SK-N-MC (cell line): ENCODE measurements at places on chromosomes 6 and 20.

DNA sequence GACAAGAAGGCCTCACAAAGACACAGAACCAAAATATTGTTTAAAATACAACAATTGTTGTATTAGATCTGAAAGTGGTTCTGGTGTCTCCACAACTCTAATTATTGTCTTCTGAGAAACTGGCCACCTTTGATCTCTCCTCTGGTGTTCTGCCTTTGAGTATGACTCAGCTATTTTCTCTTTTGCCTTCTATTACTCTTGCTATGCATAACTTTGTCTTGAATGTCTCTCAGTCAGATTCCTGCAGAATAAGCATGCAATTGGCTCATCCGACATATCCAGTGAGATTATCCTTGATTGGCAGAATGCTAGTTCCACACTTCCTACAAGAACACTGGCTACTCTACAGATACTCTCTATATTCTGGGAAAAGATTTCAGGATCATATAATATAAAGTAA lies 14.3 kb upstream of the EPM2A start:
- DNase-seq = no peak

DNA sequence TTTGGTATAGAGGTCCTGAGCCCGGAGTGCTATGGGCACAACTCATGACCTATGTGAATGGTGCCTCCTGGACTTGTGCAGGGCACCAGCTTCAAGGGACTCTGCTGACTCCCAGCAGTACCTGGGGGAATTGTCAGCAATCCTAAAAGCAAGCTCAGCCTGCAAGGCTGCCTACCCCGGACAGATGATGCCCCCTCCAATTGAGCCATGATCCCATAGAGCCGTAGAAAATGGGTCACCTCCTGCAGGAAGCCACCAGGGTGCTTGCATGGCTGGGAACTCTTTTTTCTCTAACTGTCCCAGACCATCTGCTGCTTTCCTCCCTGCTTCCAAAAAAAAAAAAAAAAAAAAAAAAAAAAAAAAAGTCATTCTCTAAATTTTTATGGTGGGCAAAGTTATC lies 12.9 kb upstream of the PRND start:
- DNase-seq = no peak

- no peak for DNase-seq
These were observed 5.2 kb downstream of the DEFB128 start for GRCh38 chr20:184288-184687.

DNA sequence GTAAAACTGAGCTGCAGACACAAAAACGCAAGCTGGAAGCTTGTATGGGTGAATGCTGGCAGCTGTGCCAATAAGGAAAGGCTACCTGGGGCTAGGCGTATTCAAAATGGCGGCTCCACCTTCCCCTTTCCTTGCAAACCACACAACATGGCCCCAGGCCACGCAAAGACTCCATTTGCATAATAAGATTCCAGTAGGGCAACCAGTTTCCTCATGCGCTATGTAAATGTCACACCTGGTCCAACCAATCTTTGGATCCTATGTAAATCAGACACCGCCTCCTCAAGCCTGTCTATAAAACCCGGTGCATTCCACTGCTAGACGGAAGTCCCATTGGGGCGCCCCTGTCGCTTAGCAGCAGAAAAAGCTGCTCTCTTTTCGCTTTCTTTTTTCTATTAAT lies 505.9 kb upstream of the BTBD3 start:
- DNase-seq = peak; percentile 10

- DNase-seq = no peak
These were observed 147.2 kb upstream of the RPS6KA2 start for GRCh38 chr6:166774292-166774691.

- peak; percentile 89 for DNase-seq
These were observed 204.7 kb upstream of the ARG1 start for GRCh38 chr6:131368198-131368911.

DNA sequence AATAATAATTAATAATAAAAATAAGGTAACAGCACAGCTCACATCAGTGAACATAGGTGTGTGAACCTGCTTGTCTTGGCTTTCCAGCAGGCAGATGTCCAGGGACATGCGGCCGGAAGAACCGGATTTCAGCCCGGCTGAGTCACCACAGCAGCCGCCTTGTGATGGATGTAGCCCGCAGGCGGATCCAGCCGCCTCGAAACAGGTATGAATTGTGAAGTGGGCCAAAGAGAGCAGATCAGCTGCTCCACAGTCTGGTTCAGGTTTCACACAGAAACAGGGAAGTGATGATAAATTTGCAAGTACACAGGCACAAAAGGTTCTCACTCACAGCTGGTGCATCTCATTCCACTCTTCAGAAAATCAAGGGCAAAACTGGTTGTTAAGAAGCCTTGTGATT lies 55.1 kb downstream of the ID4 start:
- DNase-seq = no peak

DNA sequence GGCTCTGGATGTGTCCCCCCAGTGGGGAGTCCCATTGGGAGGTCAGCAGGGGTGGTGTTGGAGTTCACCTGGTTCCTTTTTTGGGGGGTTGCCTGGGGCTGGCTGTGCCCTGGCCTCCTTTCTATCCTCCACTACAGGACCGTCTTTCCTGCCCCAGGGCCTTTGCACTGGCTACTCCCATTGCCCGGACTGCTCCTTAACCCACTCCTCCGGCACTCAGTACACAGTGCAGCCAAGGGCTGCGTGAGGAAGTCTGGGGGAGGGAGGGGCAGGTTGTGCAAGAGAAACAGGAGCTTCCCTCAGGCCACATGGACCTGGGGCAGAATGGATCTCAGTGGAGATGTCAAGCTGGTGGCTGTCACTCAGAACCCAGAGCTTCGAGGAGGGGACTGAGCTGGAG lies 429.3 kb upstream of the SULF2 start:
- DNase-seq = no peak

- DNase-seq = no peak
These were observed 32.0 kb downstream of the MTHFD1L start for GRCh38 chr6:150897400-150897943.

GRCh38 chr20:34022151-34022838 lies 28.6 kb downstream of the RALY start:
- no peak for DNase-seq

GRCh38 chr6:135054226-135054568 lies 425 bp downstream of the HBS1L start:
- no peak for DNase-seq

- DNase-seq = no peak
These were observed 658 bp downstream of the CUL7 start for GRCh38 chr6:43052842-43053544.

DNA sequence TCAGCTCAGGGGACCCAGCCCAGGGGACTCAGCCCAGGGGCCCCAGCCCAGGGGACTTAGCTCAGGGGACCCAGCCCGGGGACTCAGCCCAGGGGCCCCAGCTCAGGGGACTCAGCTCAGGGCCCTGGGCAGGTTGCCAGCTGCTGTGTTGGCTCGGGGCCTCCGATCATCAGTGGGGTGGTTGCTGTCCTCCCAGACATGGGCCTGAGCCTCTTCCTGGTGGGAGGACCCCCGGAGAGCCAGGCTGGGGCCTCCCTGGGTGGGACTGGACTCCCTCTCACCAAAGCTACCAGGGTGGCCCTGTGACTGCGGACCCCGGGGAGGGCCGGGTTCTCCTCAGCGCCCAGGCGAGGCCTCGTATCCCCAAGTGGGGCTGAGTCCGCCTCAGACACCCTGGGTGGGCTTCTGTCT lies 4.4 kb downstream of the COL20A1 start:
- no peak for DNase-seq

DNA sequence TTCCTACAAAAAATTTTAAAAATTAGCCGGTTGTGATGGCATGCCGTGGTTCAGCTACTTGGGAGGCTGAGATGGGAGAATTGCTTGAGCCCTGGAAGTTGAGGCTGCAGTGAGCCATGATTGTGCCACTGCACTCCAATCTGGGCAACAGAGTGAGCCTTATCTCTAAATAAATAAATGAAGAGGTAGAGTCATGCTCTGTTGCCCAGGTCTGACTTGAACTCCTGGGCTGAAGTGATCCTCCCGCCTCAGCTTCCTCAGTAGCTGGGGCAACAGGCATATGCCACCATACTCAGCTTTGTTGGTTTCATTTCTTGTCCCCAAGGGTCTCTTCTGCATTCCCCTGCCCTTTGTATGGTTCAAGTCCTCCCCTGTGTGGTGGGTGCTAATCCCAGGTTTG lies 17.0 kb downstream of the HSPA1B start:
- no peak for DNase-seq

- no peak for DNase-seq
These were observed 13.3 kb upstream of the KCNG1 start for GRCh38 chr20:51036226-51036625.

DNA sequence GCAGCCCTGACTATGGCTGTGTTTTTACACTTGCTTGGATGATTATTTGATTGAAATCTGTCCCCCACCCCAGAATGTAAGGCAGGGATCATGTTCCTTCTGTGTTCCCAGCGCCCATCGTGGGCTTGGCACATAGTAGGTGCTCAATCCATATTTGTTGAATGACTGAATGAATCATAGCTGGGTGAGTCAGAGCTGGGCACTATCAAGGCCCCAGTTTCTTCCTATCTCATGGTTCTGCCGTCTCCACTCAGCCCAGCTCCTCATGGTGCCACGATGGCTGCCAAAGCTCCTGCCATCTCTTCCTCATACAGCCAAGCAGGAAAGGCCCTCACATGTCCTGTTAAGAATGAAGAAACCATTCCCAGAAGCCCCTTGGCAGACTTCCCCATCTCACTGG lies 29.0 kb downstream of the CEBPB start:
- no peak for DNase-seq

DNA sequence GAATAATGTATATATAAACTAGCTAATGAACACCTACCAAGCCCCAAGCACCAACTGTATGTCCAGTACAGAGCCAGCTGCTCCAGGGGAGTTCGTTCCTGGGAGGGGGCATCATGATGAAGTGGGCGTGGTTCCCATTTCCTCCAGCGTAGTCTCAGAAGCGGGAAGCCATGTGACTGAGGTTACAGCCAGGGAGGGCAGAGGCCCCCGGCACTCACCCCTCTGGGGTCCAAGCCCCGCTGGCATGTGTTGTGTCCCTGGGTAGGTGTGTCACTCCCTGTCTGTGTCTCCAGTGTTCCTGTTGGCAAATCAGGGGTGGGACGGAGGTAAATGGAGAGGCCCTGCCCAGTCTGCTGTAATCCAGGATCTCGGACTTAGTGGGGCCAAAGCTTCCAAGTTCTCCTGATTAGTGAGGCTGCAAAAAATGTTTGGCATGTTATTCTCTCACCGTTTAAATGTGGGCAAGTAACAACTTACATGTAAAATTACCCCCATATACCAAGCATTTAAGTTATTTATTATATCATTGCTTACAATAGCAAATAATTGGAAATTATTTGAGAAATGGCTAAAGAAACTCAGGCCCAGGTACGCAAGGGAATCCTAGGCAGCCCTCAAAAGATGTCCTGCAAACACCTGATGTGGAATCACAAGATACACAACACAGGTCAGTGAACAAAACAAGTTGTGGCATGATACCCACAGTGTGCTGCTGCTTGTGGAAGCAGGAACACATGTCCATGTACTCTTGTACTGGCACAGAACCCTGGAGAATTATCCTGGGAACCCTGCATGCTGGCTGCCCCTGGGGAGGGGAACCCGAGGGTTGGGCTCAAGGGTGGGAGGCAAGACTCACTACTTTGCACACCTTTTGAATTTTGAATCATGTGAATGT lies 22.2 kb downstream of the FAM110A start:
- DNase-seq = no peak

DNA sequence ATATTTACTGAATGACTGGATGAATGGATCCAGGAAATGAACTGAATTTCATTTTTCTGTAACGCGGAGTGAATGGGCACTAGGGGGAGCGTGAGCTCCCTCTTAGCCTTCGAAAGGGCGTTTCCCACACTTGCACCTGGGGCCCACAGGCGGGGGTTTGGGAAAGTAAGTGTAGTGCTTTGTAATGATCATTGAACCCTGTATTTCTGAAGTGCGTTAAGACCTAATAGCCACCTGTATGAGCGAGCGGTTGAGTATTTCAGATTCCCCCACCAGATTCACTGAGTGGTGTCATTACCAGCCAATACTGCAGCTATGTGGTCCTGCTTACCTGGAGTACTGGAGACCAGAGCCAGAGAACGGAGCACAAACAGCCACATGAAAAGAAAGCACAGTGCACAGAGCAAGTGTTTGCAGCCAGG lies 10.5 kb downstream of the SYTL3 start:
- DNase-seq = no peak

DNA sequence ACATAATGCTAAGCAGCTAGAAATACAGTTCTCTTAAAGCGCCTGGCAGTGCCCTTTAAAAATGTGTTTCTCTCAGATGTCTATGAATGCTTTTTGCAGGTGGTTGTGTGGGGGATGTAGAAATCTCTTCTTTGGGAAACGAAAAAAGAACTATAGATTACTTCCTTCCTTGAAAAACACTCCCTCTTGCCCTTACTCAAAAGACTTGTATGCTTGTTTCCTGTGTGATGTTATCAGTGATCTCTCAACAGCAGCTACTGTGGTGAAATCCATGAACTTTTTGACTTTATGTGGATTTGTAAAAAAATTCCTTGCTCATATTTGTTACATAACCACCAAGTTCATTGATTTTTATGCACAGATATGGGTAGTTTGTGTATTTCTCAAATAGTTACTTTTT lies 916.5 kb downstream of the QKI start:
- no peak for DNase-seq

- no peak for DNase-seq
These were observed 77.7 kb upstream of the ZNF217 start for GRCh38 chr20:53671370-53671769.

GRCh38 chr20:51995551-51995951 lies 193.2 kb upstream of the SALL4 start:
- DNase-seq = no peak

DNA sequence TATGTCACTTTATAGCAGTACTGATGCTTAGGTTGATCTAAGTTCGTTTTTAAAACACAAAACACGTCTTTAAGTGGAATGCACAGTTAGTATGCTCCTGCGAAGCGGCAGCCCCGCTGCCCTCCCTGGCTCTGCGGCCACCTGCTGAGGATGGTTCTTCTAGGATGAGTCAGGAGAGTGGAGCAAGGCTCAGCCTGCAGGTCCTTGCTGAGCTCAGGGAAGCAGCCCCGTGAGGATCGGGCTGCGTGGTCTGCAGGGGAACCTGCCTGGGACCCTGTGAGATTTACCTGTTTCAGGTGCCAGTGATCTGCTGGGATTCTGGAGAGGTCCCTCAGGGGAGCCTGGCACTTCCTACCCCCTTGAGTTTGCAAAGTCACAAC lies 57.5 kb downstream of the SYNJ2 start:
- DNase-seq = no peak

DNA sequence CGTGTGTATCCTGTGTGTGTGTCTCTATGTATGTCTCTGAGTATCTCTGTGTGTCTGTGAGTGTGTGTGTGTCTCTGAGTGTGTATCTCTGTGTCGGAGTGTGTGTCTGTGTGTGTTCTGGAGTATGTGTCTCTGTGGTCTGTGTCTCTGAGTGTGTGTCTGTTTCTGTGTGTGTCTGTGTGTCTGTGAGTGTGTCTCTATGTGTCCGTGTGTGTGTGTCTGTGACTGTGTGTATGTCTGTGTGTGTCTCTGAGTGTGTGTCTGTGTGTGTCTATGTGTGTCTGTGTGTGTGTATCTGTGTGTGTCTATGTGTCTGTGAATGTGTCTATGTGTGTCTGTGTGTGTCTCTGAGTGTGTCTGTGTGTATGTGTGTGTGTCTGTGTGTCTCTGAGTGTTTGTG lies 73.4 kb downstream of the SRC start:
- DNase-seq = no peak

- DNase-seq = no peak
These were observed 258.9 kb downstream of the GJA1 start for GRCh38 chr6:121694389-121694788.

- DNase-seq = no peak
These were observed 123.4 kb upstream of the RAB32 start for GRCh38 chr6:146420255-146420654.
